ENCODE measurements at places on chromosomes 11 and 22.

DNA sequence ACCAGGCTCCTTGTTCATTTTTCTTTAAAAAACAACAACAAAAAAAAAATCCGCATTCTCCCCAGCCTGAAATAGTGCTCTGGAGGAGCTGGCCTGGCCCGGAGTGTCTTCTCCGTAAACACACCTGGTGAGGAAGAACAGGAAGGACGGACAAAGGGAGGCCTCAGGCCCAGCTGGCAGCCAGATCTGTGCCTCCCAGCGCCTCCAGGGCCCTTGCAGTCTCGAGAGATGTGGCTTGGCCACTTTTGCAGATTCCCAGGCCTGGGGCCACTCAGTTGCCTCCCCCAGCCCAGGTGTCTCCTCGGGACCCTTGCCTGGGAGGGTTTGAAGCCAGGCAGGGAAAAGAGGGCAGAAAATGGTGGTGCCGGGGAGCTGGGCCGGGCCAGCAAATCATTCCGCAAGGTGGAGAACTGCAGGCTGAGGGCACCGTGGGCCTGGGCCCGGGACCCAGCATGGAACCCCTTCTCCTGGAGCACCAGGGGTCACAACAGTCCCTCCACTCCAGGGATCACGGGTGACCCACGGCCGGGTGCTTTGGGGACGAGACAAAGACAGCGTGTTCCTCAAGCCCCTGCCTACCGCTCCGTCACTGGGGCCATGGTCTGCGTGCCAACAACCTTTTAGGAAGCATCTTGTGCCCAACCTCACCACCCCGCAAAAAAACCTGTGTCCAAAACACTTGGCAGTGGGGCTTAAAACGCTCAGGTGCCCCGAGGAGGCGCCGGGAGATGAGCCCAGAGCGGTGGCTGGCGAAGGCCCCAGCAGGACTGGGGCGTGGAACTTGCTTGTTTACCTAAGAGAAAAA lies 67.1 kb upstream of the WNT7B start:
- DNase-seq, result no peak

GRCh38 chr22:41562461-41562860 lies 1.7 kb downstream of the CSDC2 start:
- DNase-seq, result no peak

DNA sequence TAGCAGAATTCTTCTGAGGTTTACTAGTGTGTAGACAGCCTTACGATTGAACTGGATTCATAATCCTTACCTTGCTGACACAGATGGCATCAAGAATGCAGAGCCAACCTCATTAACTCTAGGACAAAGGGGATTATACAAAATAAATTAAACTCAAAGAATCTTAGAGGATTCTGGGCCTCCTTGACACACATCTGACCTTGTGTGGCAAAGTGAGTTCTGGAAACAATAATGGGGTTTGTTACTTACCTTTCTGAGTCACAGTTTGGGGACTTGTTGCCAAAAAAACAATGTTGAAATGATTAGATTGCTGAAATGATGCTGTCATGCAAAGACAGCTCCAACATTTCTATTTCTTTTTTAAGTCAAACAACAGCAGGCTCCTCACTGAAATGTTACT lies 179.1 kb upstream of the ISX start:
- DNase-seq, result no peak

DNA sequence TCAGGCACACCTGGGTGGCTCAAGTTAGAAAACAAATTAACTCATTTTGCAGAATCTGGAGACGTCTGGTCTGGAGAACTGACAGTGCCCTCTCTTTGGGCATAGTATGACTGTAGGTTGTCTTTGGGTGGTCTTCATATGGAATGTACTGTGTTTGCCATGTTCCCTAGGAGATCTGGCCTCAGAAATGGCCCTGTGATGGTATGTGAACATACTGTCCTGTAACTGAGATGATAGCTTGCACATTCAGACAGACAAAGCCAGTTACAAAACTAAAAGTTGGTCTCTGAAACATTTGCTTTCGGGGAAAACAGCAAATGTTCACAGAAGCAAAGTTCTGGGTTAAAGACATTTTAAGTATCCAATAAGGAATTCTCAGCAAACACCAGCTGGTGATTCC lies 29.7 kb downstream of the CD44 start:
- DNase-seq, result no peak

- DNase-seq, result no peak
These were observed 126.8 kb downstream of the SWAP70 start for GRCh38 chr11:9790703-9791102.

- DNase-seq, result no peak
These were observed 7.8 kb downstream of the UNC93B1 start for GRCh38 chr11:67996051-67996450.

GRCh38 chr11:93193731-93194130 lies 4.1 kb downstream of the SLC36A4 start:
- DNase-seq, result no peak

GRCh38 chr22:33882991-33883390 lies 37.3 kb downstream of the LARGE1 start:
- DNase-seq, result no peak

- no peak for DNase-seq
These were observed 12.8 kb upstream of the PRR5 start for GRCh38 chr22:44689173-44689572.

GRCh38 chr11:122744357-122744756 lies 88.8 kb downstream of the UBASH3B start:
- DNase-seq, result no peak

GRCh38 chr11:72685560-72686480 lies 11.6 kb upstream of the PDE2A start:
- no peak for DNase-seq

Measured in nucleus accumbens (tissue), 56 donors.